NCI-H526 treated with DMSO at 0.1 percent for 48 hours (cell line): ENCODE measurements at places on chromosomes 3 and 15.

DNA sequence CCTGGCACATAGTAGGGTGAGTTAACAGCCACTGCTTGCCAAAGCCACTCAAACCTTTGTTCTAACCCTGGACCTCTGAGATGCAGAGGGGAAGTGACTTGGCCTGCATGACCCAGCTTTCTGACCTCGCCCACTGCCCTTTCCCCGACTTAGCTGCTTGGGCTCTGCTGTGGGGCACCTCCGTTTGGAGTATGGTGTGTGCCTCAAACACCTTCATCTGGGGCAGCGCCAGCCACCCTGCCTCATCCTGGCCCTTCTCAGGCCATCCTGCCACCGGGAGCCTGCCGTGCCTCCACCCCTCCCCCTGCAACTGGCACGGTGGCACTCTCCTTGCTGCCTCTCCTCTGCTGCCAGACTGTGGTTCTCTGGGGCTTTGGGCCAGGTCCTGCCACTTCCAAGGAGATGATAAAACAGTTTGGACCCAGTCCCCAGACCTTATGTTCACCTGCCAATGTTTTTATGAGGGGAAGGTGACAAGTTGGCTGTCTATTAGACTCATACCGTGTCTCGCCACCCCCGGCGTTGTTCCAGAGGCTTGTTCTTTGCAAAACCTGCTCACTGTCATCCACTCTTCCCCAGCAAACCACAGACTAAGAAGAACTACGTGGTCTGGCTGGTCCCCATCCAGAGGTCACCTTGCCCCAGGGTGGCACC, 32.2 kb downstream of the SLC6A6 start:
- no peak for DNase-seq

DNA sequence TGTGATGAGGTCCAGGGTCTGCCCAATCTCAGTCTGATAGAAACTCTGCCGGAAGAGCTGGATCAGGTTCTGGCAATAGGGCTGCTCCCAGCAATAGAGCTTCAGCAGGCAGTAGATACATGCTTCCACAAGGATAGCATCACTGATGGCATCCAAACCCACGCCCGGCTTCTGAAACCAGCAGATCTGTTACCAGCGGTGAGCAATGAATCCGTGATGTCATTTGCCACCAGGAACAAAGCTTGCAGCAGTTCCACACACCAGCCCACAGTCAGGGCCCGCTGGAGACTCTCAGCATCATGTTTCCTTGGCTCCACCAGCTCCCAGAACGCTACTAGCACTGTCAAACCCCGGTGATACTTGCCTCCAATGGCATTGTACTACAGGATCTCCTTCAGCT, 19.3 kb upstream of the TTBK2 start:
- DNase-seq = no peak

- DNase-seq = no peak
Measured at GRCh38 chr3:105422645-105423044, 55.9 kb downstream of the ALCAM start.

DNA sequence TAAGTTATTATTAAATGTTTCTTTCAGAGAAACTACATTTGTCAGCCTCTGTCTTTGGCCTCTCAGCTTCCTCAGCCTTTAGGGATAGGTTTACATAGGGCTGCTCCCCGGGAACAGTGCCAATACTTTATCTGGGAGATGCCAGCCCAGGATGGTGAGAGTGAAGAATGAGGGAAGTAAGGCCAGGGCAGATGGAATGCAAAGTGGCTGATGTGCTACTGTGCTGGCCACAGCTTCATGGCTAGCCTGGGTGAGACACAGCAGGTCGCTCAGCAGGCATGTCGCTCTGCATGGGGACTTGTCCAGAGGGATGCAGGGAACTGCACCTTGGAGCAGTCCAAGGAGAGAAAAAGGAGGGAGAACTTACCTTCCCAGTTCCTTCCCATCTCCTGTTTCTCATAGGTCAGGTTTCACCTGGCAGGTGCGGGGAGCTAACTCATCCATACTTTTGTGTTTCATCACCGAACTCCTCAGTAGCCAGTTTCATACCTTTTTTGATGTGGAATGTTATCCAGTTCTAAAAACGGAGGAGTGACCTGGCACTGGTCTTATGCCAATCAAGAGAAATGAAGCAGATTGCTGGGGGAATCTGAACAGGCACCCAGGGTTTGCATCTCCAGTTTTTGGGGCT, 30.9 kb upstream of the C15orf39 start:
- DNase-seq = no peak

GRCh38 chr15:28919201-28919635, 33.4 kb downstream of the APBA2 start:
- DNase-seq = peak; percentile 68

DNA sequence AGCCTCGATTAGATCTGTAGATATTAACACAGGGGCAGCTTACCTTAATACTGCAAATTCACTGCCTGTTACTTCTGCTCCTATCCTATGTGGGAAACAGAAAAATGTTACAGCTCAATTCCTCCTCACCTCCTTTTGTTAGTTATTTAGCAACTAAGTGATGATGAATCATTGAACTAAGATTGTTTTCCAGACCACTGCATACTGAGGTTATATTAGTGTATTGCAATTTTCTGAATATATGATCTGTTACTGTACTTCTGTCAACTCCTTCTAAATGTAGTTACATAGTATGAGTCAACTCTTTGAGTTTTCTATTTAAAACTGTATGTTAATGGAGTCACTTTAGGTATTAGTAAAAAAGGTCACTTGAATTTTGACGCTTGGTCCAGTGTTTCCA, 331.5 kb upstream of the SLCO3A1 start:
- DNase-seq = no peak

DNA sequence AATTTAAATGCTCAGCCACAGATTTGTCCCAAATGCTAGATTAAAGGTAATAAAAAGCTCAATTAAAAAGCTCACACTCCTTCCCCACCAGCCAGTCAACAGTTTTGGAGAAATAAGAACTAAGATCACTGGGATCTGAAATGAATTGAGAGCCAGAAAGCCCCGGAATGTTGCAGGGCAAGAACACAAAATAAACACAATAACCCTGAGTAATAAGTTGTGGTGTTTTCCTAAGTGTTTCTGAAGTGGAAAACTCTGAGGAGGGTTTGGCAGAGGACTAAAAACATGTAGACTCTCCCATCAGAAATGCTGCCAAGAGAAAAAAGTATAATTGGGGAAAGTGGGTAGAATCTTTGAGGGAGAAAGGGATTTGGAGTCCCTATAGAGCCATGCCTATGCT, 127.8 kb downstream of the ABI3BP start:
- no peak for DNase-seq
